ENCODE measurements at places on chromosomes 13 and 19. TPM values are rescaled to one million over a fixed set of nuclear protein-coding genes. Genes with fewer than 3 reads are reported as not detected.

DNA sequence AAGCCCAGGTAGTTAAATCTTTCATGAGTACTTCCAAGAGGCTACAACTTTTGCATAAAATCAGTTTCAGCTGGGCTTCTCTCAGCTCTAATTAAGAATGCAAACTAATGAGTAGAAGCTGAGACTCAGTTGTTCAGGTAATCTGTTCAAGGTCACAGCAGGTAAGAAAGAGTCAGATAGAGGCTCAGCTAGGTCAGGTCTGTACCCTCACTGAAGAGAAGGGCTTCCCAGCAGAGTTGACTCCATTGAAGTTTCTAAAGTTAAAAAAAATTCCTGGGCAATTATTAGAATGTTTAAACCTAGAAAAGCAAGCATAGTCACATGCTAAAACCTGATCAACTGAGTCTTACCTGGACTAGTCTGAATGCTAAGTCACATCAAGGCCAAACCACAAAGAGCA is 42.1 kb downstream of the ESD start:
- DNase-seq: no peak

DNA sequence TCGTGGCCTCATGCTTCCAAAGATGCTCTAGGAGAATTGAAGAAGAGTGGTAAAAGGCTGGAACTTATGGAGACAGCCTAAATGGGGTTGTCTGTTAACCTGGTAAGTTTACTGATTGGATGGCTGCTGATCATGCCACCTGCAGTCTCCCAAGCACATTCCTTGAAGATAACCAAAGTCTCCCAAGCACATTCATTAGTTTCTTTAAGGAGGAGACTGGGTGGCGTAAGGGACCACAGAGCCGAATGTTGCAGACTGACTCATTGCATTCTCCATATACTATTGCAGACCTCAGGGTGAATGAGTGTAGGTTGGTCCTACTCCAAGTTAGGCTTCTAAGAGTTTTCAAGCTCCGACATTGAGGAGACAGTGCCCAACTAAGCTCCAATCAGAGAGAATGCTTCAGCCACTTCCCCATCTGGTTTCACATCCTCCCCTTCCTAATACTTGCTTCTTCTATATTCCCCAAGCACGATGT is at the start of gene IGFL3:
Gene IGFL3 (minus strand): TSS at position 51 of the 478 bp plus-strand sequence. CDS start 39 bp downstream, at position 12.
- no peak for DNase-seq

DNA sequence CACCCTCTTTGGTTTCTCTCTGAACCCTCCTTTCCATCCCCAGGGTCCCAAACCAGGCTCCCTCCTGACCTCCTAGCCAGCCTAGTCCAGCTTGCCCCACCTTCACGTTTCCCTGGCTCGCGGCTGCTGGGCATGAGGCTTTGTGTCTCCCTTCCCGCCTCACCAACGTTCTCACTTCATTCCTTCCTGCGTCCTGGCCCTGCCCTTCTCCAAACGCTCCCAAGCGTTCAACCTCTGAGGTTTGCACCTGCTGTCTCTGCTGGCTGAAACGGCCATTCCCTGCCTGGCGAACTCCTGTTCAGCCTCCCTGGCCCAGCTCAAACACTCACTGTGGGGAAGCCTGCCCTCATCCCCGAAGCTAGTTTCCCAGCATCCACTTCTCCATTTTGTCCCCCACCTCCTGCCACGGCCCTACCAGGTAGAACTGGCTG is 12.4 kb downstream of the EPS8L1 start:
- DNase-seq: no peak

DNA sequence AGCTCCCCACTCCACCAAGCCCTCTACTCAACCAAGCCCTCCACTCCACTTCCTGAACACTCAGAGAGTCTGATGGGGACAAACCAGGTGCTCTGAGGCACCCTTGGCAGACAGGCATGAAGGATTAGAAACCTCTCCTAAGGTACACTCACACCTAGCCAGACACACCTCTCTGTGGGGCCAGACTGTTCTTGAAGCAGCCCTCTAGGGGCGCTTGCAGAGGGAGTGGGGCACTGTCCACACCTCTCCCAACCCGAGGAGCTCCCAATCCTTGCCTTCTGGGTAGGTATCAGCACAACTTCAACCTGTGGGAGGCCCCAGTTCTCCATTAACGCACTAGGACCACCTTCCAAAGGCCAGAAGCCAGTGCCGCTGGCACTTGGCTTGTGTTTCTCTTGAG is 108.7 kb upstream of the VSTM2B start:
- no peak for DNase-seq

The NFILZ gene
- not detected for polyA plus RNA-seq

The ERF gene
- 81.0 TPM for polyA plus RNA-seq

The PEAK3 gene
- 0.11 TPM for polyA plus RNA-seq

Measured in left renal pelvis (tissue), 4 donors.